ENCODE measurements at places on chromosomes 12 and 14. TPM values are rescaled to one million over a fixed set of nuclear protein-coding genes. Genes with fewer than 3 reads are reported as not detected.

DIABLO gene
- total RNA-seq: 29.7 TPM

- H3K4me1 ChIP-seq: no peaks in the 10 kb centered on the region
- H3K27ac ChIP-seq: no peak overlapping the region
- no peaks in the 10 kb centered on the region for H3K36me3 ChIP-seq
- H3K4me3 ChIP-seq: no peak overlapping the region
These were observed 4.5 kb upstream of the NANOG start for GRCh38 chr12:7784701-7785100.

DNA sequence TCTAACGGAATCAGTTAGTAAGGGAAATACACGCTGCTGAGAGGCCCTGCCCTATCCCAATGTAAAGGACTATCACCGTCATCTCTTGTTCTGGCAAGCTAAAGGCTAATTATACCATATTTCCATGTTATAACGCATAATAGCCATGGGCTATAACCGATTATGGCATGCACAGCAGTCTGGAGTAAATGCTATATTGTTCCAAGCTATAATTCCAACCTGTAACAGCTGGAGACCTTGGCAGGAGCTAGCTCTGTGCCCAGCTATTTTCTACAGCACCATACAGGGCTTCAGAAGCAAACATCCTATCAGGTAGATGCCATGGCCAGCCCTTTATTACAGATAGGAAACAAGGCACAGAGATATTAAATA lies 26.3 kb downstream of the SYNE3 start:
- H3K27ac ChIP-seq: peak overlapping the region; percentile 72
- no peaks in the 10 kb centered on the region for H3K27me3 ChIP-seq
- no peak overlapping the region for H3K4me3 ChIP-seq
- no peak for DNase-seq
- no peaks in the 10 kb centered on the region for H3K36me3 ChIP-seq

SUOX gene
- 36.0 TPM for total RNA-seq

GRCh38 chr12:117192057-117192456 lies 1.8 kb upstream of the FBXO21 start:
- H3K36me3 ChIP-seq: peaks cover 1% of the 10 kb centered on the region
- no peak overlapping the region for H3K27ac ChIP-seq
- peaks cover 21% of the 10 kb centered on the region for H3K4me1 ChIP-seq
- no peak overlapping the region for H3K4me3 ChIP-seq

RND1 gene
- 0.47 TPM for total RNA-seq

- H3K4me3 ChIP-seq: no peak overlapping the region
- no peak overlapping the region for H3K27ac ChIP-seq
- H3K27me3 ChIP-seq: peaks cover 4% of the 10 kb centered on the region
- DNase-seq: no peak
- H3K4me1 ChIP-seq: no peaks in the 10 kb centered on the region
These were observed 761.6 kb downstream of the BCL11B start for GRCh38 chr14:98510392-98510791.

GRCh38 chr12:67910360-67911274 lies 78.6 kb upstream of the IFNG-AS1 start:
- peak overlapping the region; percentile 38 for H3K4me3 ChIP-seq
- peaks cover 5% of the 10 kb centered on the region for H3K4me1 ChIP-seq
- no peak for DNase-seq

ARG2 gene
- total RNA-seq: 1.2 TPM

GRCh38 chr12:26809611-26810285 lies 23.2 kb downstream of the ITPR2 start:
- no peak for DNase-seq
- peak overlapping the region; percentile 20 for H3K4me3 ChIP-seq
- H3K4me1 ChIP-seq: peaks cover 32% of the 10 kb centered on the region
- H3K27me3 ChIP-seq: no peaks in the 10 kb centered on the region
- H3K27ac ChIP-seq: peak overlapping the region; percentile 61

DNA sequence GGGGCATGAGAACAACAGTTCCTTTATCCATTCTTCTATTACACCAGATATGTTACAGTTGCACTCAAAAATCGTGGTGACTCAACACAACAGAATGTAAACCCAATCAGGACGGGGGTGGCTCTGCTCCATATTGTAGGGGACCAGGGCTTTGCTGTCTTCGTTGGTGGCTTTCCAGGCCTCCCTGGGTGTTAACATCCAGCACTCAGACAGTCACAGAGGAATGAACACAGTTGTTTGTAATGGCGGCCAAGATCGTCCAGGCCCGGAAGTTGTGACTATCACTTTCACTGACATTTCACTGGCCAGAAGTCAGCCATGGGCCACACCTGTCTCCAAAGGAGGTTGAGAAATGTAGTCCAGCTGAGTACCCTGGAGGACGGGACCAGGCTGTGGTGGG lies 204.1 kb downstream of the CACNA1C start:
- no peak for DNase-seq
- H3K4me1 ChIP-seq: peaks cover 81% of the 10 kb centered on the region
- H3K27me3 ChIP-seq: no peaks in the 10 kb centered on the region
- H3K4me3 ChIP-seq: no peak overlapping the region
- peak overlapping the region; percentile 25 for H3K27ac ChIP-seq
